Activated CD4-positive, alpha-beta T cell treated with anti-CD3 and anti-CD28 coated beads, Interleukin-2, Interleukin-6, amounts not matched to agents 100 ng/mL and 50 ng/mL, durations not matched to agents 16 hours and 8 hours (primary cell): ENCODE measurements at places on chromosomes 13 and 19.
A peak's percentile ranks its signal among the peaks of the same experiment; 100 is the strongest.

- no peak for DNase-seq
Measured at GRCh38 chr19:42850981-42851717, 28.4 kb downstream of the PSG1 start.

DNA sequence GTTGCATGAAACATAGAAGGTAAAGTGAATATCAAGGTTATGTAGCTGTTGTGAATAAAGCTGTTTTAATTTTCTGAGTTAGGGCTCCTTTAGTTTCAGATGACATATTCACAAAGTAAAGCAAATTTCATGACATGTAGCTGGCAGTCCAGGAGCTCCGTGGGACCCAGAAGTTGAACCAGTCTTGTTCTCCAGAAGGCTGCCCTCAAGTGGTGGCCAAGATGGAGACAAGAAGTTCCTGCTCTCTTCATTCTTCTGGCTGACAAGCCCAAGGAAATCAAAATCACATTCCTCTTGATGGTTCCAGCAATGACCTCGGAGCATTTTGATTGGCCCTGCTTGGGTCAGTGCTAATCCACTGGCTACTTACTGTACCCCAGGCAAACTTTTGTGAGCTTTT, 128.7 kb downstream of the LIG4 start:
- DNase-seq: peak; percentile 2

- DNase-seq: no peak
Measured at GRCh38 chr13:30736461-30737320, 1.3 kb downstream of the ALOX5AP start.

- no peak for DNase-seq
Measured at GRCh38 chr13:28685892-28686291, 27.0 kb downstream of the POMP start.

- no peak for DNase-seq
Measured at GRCh38 chr19:8367327-8368001, 3.5 kb downstream of the ANGPTL4 start.

- no peak for DNase-seq
Measured at GRCh38 chr13:55815458-55816033, 1325.2 kb upstream of the PRR20A start.
